ENCODE measurements at places on chromosomes 3 and 15.

DNA sequence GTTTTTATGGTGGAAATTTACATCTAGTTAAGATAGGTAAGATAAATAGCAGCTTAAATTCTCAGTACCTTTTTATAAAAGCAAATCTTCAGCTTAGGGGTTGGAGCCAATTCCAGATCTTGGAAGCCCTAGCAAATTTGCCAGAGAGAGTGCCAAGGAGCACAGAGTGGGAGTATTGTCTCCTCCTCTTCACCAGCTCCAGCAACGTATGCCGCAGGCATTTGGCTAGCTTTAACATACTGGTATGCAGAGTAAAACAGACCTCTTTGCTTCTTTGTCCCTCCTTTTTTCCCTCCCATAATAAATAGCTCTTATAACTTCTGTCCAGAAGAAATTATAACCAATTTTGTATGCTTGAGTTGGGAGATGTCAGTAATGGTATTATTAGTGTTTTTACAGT lies 140.4 kb downstream of the DIPK2A start:
- DNase-seq = no peak

DNA sequence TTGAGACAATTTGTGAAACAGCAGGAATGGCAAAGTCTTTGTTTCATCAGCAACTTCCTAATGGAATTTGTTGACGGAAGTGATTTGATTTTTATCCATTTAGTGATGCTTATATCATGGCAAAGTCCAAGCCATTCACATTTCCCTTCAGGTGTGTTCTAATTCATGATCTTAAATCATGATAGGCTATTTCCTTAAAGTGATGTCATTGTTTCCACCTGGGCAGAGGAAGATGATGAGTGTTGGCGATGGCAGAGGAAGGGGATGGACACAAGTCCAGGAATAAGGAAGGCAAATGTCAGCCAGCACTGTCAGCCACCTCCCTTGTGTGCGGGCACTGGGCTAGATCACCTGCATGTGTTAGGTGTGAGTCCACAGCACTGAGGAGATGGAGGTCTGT lies 49.9 kb downstream of the EEFSEC start:
- no peak for DNase-seq

DNA sequence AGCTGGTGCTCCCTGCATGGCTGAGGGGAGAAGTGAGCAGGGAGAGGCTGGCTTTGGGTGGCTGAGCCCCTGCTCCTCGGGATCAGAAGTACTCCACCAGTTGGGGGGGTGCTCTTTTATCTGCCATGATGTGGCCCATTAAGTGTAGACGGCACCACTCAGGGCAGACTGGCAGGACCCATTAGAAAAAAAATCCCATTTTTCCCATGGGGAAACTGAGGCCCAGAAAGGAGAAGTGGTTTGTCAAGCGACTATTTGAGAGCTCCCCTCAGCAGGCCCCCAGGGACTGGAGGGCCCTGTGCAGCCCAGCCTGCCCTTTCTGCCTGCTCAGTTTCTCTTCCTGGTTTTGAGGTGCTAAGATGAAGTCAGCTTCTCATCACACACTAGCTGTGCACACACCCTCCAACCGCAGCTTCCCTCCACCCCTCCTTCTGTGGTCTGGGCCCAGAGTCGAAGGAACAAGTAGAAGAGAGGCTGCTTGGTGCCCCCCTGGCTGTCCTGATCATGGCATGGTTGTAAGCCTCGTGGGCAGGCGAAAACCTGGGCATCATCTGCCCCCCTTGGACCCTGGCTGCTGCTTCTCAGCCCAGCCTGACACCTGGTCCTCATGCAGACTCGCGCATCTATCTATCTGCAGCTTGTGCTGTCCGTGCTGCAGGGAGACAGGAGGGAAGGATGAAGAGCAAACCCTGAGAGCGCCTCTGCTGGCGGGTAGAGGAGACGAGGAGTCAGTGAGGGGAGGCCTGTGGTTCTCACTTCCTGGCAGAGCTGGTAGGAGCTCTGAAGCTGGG lies 5.6 kb downstream of the CSK start:
- no peak for DNase-seq

- no peak for DNase-seq
Measured at GRCh38 chr15:29674661-29675533, 147.4 kb downstream of the TJP1 start.

DNA sequence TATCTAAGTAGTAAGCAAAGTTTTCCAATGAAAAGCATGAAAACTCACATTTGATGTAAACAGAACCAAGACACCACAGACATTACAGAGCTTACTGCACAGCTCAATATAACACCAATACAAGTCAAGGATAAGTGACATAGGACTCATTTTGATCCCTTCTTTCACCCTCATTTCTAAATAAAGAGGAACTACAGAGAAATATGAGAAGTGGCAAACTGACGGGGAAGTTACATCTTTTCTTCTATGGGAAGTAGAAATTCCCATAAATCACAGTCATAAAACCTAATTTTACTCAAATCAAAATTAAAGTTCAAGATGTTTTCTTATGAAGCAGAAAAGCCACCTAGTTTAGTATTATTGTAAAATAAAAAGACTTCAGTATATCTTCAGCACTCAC lies 3.8 kb downstream of the ATG3 start:
- DNase-seq = no peak

GRCh38 chr3:45571216-45571615 lies 23.3 kb upstream of the LIMD1 start:
- no peak for DNase-seq

- DNase-seq = no peak
Measured at GRCh38 chr3:152243721-152244516, 24.8 kb upstream of the MBNL1 start.

GRCh38 chr3:136932523-136932922 lies 25.3 kb upstream of the IL20RB start:
- no peak for DNase-seq

DNA sequence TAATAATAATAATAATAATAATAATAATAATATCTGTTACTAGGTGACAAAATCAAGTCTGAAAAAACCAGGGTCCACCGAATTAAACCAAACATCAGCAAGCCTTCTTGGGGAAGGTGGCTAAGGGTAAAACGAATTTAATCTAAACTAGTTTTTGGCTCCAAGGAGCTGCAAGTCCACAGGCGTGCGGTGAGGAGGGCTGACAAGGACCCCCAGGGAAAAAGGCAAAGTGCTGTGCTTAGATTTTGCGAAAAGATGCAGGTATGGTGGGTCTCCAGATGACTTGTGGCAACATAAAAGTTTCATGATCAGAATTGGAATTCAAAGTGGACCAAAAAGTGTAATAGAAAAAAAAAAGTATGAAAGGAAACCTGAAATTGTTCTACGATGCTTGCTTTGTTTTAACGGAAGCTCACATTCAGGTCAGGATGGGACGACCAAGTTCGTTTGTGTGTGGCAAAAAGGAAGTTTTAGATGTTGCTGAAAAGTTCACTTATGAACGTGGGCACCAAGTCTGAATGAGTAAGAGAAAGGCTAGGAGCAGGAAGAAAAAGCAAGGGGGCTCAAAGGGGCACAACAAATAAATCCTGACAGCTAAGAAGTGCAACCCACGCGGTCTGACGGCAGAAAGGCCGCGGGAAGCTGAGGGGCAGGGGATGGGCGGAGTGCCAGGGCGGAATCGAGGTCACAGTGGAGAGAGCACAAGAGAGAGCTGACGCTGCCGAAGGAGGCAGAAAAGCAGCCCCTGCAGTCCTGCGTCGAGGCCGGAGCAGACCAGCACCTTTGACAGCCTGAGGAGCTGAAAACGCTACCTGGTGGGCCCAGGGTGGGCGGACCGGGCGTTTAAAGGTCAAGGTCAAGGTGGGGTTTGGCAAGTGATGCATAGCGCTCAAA lies 1.1 kb downstream of the WDR82 start:
- peak; percentile 66 for DNase-seq

All from anterior cingulate cortex (tissue), 58 donors.